H9 (cell line): ENCODE measurements at places on chromosomes 16 and 17.
A peak's percentile ranks its signal among the peaks of the same experiment; 100 is the strongest.

DNA sequence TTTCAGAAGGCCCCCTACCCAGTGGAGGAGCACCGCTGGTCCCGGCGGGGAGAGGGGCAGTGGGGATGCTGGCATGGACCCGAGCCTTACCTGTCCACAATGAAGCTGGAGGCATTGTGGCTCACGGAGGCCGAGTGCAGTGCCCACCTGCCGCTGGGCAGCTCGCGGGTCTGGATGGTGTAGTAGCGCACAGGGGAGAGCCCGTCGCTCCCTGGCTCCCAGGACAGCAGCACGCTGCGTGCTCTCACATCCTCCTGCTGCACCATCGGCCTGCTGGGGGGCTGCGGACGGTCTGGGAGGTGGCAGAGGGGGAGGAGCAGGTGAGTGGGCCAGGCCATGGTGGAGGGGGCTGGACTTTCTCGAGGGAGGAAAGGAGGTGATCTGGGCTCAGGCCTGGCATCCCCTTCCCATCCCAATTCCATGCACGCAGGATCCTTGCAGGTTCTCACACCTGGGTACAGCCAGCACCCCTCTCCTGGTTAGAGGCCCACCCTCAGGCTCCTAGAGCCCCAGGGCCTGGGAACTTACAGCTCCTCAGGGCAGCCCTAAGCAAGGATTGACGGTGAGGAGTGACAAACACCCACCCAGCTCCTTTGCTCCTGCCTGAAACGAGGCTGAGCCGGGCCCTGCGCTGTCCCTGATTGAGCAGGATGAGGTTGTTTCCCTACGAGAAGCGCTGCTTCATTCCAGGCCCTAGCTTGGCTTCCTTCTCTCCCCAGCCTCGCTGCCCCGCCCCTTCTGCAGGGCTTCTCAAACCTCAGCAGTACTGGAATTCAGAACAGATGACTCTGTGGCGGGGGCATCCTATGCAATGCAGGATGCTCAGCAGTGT is 76.2 kb upstream of the CDC42EP4 start:
- no peak for DNase-seq
- H3K4me1 ChIP-seq: no peaks in the 10 kb centered on the region; the same call in 1 of the 2 replicates
- no peaks in the 10 kb centered on the region for H3K27me3 ChIP-seq
- peaks cover 5% of the 10 kb centered on the region; the same call in 1 of the 2 replicates for H3K36me3 ChIP-seq
- no peak overlapping the region; the same call in 2 of the 3 replicates for H3K4me3 ChIP-seq
- no peak overlapping the region for H3K27ac ChIP-seq

GRCh38 chr17:59893676-59894100 is 767 bp downstream of the RPS6KB1 start:
- no peaks in the 10 kb centered on the region; the same call in 1 of the 2 replicates for H3K27me3 ChIP-seq
- H3K4me3 ChIP-seq: peak overlapping the region; percentile 99
- H3K27ac ChIP-seq: no peak overlapping the region

DNA sequence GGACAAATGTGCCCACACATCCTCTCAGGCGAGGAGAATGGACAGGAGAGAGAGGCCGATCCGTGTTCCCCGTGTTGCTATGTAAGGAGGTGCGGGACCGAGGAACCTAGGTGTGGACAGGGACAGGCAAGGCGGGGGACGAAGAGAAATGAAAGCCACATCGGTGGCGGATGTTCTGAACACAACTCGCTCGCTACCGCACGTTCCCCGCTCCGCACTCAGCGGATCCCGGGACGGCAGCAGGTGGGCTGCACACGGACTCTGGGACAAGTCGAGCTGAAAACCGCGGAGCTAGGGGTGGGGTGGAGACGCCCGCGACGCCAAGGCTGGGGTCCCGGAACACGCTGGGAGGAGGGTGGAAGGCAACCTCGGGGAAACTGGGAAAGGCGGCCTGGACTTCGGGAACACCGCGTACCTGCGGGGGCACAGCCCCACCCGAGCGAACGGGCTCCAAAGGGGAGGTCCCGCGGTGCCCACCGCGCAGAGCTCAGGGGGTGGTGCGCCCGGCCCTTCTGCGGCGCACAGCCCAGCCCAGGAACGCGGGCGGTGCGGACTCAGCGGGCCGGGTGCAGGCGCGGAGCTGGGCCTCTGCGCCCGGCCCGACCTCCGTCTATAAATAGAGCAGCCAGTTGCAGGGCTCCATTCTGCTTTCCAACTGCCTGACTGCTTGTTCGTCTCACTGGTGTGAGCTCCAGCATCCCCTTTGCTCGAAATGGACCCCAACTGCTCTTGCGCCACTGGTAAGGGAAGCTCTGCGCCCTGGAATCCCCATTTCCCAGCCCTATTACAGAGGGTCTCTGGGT is at the start of gene MT1E:
Gene MT1E, plus strand, starts transcription at position 642 of the 803 bp plus-strand sequence. Its CDS starts 71 bp downstream, at position 713.
- peaks cover 8% of the 10 kb centered on the region for H3K36me3 ChIP-seq
- no peak for DNase-seq
- H3K27me3 ChIP-seq: peaks cover 58% of the 10 kb centered on the region
- peak within 1 kb of the TSS; percentile 88 for H3K4me3 ChIP-seq
- no peak within 1 kb of the TSS for H3K27ac ChIP-seq
- H3K4me1 ChIP-seq: no peaks in the 10 kb centered on the region; the same call in 1 of the 2 replicates

DNA sequence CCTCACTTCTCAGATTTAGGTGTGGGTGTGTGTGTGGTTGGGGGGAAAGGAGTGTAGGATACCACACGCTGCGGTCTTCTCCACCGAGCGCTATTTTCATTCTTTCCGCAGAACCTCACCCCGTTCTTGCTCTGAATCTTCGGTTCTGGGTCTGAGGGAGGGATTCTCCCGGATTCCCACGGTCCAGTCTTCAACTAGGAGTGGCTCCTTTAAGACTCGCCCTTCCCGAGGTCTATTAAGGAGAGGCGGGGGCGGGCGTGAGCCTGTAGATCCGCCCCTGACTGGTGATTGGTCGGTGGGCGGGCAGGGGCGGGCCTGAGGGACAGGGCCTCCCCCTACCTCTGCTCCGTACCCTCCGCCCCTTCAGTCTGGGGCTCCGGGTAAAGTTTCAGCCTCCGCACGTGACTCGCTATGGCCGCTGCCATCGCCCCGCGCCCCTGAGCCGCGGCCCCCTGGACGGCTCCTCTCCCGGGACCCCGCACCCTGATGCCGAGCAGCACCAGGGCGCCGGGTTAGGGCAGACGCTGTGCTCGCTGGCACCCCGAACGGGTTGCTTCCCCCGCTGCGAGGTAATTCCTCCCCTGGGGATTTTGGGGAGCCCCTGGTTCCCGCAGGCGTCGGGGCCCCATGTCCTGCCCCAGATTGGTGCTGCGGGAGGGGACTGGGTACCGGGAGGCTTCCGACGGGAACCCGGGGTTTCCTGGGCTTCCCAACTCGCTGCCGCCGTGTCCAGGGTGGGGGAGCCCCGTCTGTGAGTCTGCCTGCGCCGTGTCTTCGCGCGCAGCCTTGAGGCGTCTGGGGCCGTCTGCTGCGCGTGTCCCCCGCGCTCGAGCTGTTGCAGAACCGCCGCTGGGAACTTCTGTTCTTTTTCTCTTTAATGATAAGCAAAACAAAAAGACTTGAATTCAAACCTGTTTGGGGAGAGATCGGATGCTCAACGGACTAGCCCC is 9.2 kb downstream of the RARA start:
- no peaks in the 10 kb centered on the region; the same call in 2 of the 3 replicates for H3K36me3 ChIP-seq
- H3K27ac ChIP-seq: no peak overlapping the region
- peaks cover 8% of the 10 kb centered on the region; the same call in 1 of the 2 replicates for H3K4me1 ChIP-seq
- peak; percentile 98 for DNase-seq

- no peak for DNase-seq
- peaks cover 12% of the 10 kb centered on the region for H3K36me3 ChIP-seq
- no peaks in the 10 kb centered on the region for H3K4me1 ChIP-seq
- no peak overlapping the region for H3K4me3 ChIP-seq
Observed at GRCh38 chr16:27446721-27447120, 44.7 kb downstream of the IL21R start.

- H3K4me1 ChIP-seq: no peaks in the 10 kb centered on the region; the same call in 1 of the 2 replicates
- no peak for DNase-seq
- no peak overlapping the region for H3K4me3 ChIP-seq
- no peak overlapping the region for H3K27ac ChIP-seq
- 0 out of 3 replicates have a peak, but pooled peaks cover 2% of the 10 kb centered on the region for H3K36me3 ChIP-seq
Observed at GRCh38 chr16:25614716-25615265, 77.0 kb upstream of the HS3ST4 start.

DNA sequence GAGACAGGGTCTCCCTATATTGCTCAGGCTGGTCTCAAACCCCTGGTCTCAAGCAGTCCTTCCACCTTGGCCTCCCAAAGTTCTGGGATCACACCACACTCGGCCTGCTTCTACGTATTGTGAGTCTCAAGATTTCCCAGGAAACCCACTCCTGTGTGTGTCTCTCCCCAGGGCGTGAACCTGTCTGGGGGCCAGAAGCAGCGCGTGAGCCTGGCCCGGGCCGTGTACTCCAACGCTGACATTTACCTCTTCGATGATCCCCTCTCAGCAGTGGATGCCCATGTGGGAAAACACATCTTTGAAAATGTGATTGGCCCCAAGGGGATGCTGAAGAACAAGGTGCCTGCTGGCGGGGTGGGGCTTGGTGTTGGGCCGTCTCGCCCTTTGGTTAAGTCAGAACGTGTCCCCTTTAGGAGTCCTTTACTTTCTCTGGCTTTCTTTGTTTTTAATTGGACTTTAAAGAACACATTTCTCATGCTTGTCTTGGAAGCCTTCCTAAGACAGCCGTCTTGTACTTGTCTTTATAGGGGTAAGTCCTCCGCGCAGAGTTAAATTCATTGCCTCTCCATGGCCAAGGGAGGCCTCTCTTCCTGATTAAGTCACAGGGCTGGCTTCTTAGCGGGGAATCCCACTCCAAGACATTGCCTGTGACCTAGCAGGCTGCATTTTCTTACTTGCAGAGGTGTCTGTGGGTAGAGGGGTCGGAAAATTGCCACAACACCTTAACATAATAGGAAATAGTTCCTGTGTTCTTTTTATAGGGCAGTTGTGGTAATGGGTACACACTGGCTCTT is 136.4 kb downstream of the ABCC6 start:
- no peak overlapping the region for H3K27ac ChIP-seq
- DNase-seq: no peak
- no peaks in the 10 kb centered on the region for H3K4me1 ChIP-seq
- H3K36me3 ChIP-seq: peaks cover 46% of the 10 kb centered on the region
- H3K4me3 ChIP-seq: no peak overlapping the region

DNA sequence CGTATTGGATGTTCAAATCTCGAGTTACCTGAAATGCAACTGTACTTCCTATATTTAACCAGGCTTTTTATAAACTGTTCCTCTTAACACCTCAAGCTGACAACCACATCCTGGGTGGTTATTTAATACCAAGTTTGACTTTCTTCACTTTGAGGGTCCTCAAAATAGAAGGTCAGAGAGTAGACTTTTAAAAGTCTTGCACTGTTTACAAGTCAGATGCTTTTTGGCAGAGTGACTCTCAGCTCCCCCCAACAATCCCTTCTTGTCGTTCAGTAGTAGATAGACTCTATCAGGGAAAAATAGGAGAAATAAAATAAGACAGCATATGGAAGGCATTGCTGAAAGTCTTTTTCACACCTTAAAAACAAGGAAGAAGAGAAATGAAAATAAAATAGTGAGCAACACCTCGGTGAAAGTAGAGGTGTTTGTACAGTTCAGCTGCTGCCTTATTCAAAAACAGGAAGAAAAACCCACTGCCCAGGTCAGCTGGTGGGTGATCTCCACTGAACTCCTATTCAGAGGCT is 650.4 kb downstream of the WWOX start:
- H3K36me3 ChIP-seq: no peaks in the 10 kb centered on the region
- no peak for DNase-seq
- H3K27me3 ChIP-seq: no peaks in the 10 kb centered on the region
- no peak overlapping the region for H3K4me3 ChIP-seq
- H3K27ac ChIP-seq: no peak overlapping the region

GRCh38 chr17:76120658-76121008 is 17.0 kb upstream of the EXOC7 start:
- no peaks in the 10 kb centered on the region for H3K27me3 ChIP-seq
- H3K27ac ChIP-seq: no peak overlapping the region
- no peak for DNase-seq
- no peak overlapping the region for H3K4me3 ChIP-seq
